Activated CD4-positive, alpha-beta T cell treated with anti-CD3 and anti-CD28 coated beads, Interleukin-2, amount 50 U/mL, for 16 hours (primary cell): ENCODE measurements at places on chromosomes 13 and 19.

GRCh38 chr13:32316501-32316900 is 1.2 kb downstream of the BRCA2 start:
- DNase-seq: no peak

DNA sequence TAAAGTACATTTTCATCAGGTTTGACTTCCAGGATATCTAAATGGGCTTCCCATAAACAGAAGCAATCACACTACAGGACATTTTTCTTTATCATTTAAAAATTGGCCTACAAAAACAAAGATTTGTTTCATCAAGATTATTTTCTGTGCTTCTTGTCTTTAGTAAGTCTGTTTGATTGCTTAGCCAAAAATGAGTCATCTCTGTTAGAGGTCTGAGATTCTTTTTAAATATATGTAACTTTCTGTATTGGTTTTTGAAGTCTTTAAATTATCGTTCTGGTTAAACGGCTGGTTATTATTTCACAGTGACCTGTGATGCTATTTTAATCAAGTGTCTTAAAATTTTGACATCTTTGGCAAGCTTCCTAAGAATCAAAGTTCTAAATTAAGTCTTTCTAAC is 62.7 kb downstream of the SLITRK1 start:
- no peak for DNase-seq

DNA sequence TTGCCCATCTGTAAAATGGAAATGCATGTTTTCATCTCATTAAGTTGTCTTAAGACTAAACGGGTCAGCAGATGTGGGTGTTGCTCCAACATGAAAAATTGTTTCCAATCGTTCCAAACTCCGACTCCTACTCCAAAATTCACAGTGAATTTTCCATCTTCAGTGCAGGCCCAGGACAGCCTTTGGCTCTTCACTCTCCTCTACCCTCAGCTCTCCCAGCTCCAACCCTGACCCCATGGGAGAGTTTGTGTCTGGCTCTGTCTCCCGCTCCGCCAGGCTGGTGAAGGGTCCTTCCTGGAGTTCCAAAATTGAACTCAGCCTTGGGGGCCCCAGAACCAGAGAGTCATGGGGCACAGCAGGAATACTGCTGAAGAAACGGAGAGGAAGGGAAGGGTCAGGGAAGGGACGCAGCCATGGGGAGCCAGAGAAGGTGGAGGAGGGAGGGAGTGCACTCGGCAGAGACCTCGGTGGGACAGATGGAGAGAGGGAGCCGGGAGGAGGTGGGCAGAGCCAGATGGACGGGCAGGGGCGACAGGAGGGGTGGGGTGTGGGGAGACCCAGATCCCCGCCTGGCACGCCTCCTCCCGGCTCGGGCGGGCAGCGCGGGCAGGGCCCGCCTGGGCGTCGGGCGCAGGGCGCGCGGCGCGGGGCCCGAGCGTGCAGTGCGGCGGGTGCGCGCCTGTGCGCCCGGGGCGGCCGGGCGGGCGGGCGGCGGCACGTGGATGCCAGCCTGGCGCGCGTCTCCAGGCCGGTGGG is 45.6 kb downstream of the CELF5 start:
- DNase-seq: no peak

DNA sequence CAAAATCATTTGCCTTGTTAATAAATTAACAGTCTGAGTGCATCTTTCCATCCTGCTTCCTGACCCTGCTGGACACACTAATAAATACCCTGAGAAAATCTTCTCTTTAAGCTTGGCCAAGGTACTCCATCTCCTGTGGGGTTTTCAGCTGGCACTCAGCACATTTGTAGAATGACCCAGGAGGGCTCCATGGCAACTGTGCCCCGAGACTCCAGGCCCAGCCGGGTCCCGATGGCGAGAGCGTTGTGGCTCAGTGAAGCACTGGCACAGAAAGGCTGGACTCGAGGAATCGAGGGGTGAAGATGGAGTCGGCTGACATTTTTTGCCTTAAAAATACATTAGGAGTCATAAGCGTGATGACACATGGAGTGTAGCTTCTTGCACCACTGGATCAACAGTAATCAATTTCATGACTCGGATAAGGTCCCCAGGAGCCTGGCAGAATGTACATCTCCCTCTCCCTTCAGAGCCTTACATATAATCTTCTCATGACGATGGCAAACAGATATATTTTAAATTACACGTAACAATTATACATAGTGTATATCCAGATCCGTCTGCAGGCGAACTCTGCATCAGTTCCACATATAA is 85.4 kb downstream of the SLC7A1 start:
- DNase-seq: no peak

- peak; percentile 62 for DNase-seq
Observed at GRCh38 chr19:2034729-2035589, 16.1 kb downstream of the MKNK2 start.

- DNase-seq: no peak
Observed at GRCh38 chr13:93674337-93674755, 447.7 kb downstream of the GPC6 start.

- no peak for DNase-seq
Observed at GRCh38 chr19:49631014-49631588, 8.8 kb downstream of the RRAS start.

GRCh38 chr19:43422689-43423066 is 8.0 kb downstream of the TEX101 start:
- no peak for DNase-seq

DNA sequence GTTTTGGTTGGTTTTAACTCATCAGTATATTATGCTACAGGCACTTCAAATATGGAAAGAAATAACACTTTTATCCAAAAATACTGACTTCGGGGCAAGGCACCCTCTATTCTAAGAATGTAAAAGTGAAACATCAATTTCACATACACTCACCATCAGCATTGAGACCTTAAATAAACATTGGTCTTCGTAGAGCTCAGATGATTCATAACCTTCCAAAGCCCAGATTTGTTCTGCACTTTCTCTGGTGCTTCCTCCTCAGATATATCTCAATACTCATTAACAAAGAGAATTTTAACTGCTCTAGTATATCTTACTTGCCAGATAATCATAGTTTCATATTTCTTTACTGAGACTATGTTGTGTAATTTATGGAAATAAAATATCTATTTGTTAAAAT is 794.3 kb downstream of the LIG4 start:
- no peak for DNase-seq
